ENCODE measurements at places on chromosomes 1 and 21. TPM values are rescaled to one million over a fixed set of nuclear protein-coding genes. Genes with fewer than 3 reads are reported as not detected.

- H3K27ac ChIP-seq: no peak overlapping the region
- H3K4me1 ChIP-seq: peaks cover 42% of the 10 kb centered on the region
- no peak for DNase-seq
- H3K36me3 ChIP-seq: no peaks in the 10 kb centered on the region
- no peaks in the 10 kb centered on the region for H3K27me3 ChIP-seq
These were observed 3.4 kb downstream of the CAPN9 start for GRCh38 chr1:230750576-230750975.

- no peaks in the 10 kb centered on the region for H3K27me3 ChIP-seq
- H3K4me1 ChIP-seq: peaks cover 2% of the 10 kb centered on the region
- H3K4me3 ChIP-seq: no peak overlapping the region
- H3K27ac ChIP-seq: no peak overlapping the region
- no peak for DNase-seq
- no peaks in the 10 kb centered on the region for H3K36me3 ChIP-seq
These were observed 23.7 kb upstream of the BCL10 start for GRCh38 chr1:85300140-85300539.

GRCh38 chr21:42833439-42833815 lies 45.9 kb downstream of the WDR4 start:
- peak; percentile 61 for DNase-seq
- no peaks in the 10 kb centered on the region for H3K36me3 ChIP-seq
- H3K27ac ChIP-seq: no peak overlapping the region
- no peak overlapping the region for H3K4me3 ChIP-seq
- H3K4me1 ChIP-seq: peaks cover 6% of the 10 kb centered on the region
- H3K27me3 ChIP-seq: peaks cover 3% of the 10 kb centered on the region

- H3K36me3 ChIP-seq: no peaks in the 10 kb centered on the region
- no peak overlapping the region for H3K27ac ChIP-seq
- H3K4me1 ChIP-seq: no peaks in the 10 kb centered on the region
These were observed 1160.8 kb upstream of the ADGRL2 start for GRCh38 chr1:80639777-80640533.

- no peak overlapping the region for H3K27ac ChIP-seq
- H3K4me1 ChIP-seq: no peaks in the 10 kb centered on the region
- no peaks in the 10 kb centered on the region for H3K36me3 ChIP-seq
- no peak overlapping the region for H3K4me3 ChIP-seq
These were observed 60.3 kb downstream of the LMO4 start for GRCh38 chr1:87389011-87389410.

GRCh38 chr1:182617734-182618351 lies 13.7 kb upstream of the RGS16 start:
- no peak overlapping the region for H3K27ac ChIP-seq
- no peak overlapping the region for H3K4me3 ChIP-seq
- H3K4me1 ChIP-seq: peaks cover 37% of the 10 kb centered on the region
- DNase-seq: no peak
- H3K27me3 ChIP-seq: no peaks in the 10 kb centered on the region

- no peak overlapping the region for H3K27ac ChIP-seq
- H3K4me1 ChIP-seq: no peaks in the 10 kb centered on the region
- no peaks in the 10 kb centered on the region for H3K36me3 ChIP-seq
These were observed 1.8 kb upstream of the TFF2 start for GRCh38 chr21:42352441-42353095.

DNA sequence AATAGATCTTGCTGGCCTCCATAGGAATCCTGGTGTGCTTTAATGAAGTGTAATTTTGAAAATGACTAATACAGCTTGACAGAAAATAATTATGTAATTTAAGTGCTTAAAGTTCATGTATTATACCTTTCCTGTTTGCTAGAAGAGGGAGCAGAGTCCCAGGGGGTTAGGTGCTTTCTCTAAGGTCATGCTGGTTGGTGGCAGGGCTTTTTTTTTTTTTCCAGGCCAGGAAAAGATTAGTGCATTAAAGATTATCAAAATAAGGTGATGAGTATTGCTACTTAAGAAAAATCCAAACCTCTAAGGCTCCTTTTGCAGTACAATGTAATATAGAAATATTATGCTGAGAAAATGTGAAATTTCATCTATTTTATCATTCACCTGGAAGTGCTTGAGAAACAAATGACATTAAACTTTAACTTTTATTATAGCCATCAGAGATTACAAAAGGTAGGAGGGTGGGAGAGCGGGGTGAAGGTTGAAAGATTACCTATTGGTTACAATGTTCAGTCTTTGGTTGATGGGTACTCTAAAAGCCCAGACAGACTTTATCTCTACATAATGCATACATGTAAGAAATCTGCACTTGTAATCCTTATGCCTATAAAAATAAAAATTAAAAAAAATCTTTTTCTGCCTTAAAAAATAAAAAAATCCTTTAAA lies 110.8 kb downstream of the RABGAP1L start:
- no peaks in the 10 kb centered on the region for H3K4me1 ChIP-seq
- no peaks in the 10 kb centered on the region for H3K36me3 ChIP-seq
- no peak overlapping the region for H3K27ac ChIP-seq
- no peaks in the 10 kb centered on the region for H3K27me3 ChIP-seq

DNA sequence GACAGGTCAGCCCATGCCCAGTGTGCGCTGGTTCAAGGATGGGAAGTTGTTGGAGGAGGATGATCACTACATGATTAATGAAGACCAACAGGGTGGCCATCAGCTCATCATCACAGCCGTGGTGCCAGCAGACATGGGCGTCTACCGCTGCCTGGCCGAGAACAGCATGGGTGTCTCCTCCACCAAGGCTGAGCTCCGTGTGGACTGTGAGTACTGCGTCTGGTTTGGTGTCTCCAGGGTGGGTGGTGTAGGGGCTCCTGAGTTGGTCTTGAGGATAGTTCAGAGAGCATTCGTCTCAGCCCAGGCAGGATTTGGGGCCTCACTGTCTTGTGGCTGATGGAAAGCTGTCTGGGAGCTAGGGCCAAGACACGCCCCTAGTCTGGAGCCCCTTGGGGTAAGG lies 83.2 kb downstream of the TRIM11 start:
- no peaks in the 10 kb centered on the region for H3K27me3 ChIP-seq
- no peak overlapping the region for H3K4me3 ChIP-seq
- H3K27ac ChIP-seq: no peak overlapping the region

DNA sequence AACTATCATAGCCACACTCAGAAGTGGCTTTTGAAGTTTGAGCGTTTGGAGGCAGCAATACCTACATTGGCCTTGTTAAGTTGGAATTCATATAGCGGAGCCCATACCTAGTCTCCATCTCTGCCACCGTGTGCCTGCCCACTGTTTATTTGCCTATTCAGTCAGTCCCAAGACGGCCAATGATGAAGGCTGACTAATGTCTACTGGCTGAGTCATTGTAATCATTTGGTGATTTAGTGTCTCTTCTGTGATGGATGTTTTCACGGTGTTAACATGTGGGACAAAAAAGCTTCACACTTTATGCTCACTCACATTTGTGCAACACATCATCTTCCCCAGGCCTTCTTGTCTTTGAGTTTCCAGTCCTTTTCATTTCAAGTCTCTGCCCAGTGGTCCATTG lies 92.6 kb upstream of the PBX1 start:
- H3K36me3 ChIP-seq: no peaks in the 10 kb centered on the region
- H3K27ac ChIP-seq: no peak overlapping the region
- H3K4me1 ChIP-seq: no peaks in the 10 kb centered on the region
- no peak for DNase-seq
- H3K27me3 ChIP-seq: no peaks in the 10 kb centered on the region

GRCh38 chr1:143643148-143643885 lies 328.5 kb downstream of the FAM72C start:
- H3K36me3 ChIP-seq: no peaks in the 10 kb centered on the region
- H3K27ac ChIP-seq: no peak overlapping the region
- no peak for DNase-seq
- no peaks in the 10 kb centered on the region for H3K4me1 ChIP-seq
- no peaks in the 10 kb centered on the region for H3K27me3 ChIP-seq
- no peak overlapping the region for H3K4me3 ChIP-seq

- no peak overlapping the region for H3K27ac ChIP-seq
- no peaks in the 10 kb centered on the region for H3K36me3 ChIP-seq
- no peak for DNase-seq
- no peaks in the 10 kb centered on the region for H3K4me1 ChIP-seq
These were observed 44.8 kb upstream of the ATP2B4 start for GRCh38 chr1:203581841-203582240.

DNA sequence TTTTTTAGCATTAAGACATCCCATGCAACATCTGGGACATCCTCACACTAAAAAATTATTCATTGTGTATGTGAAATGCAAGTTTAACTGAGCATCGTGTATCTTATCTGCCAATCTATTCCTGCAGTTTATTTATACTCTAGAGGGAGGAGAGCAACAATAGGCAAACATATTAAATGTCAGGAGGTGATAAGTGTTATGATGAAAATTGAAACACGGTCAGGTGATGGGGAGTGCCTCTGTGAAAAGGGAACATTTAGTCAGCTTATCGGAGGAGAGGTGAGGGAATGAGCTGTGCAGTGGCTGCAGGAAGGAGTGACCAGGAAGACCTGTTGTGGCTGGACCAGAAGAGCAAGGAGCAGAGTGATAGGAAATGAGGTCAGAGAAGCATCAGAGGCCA lies 775 bp upstream of the EFCAB14 start:
- DNase-seq: no peak
- peak overlapping the region; percentile 75 for H3K4me3 ChIP-seq
- H3K27ac ChIP-seq: no peak overlapping the region

GRCh38 chr1:61334718-61335589 lies 252.6 kb downstream of the NFIA start:
- no peak overlapping the region for H3K4me3 ChIP-seq
- H3K36me3 ChIP-seq: no peaks in the 10 kb centered on the region
- no peak overlapping the region for H3K27ac ChIP-seq

GRCh38 chr1:174058624-174059023 lies 36.5 kb upstream of the RC3H1 start:
- no peaks in the 10 kb centered on the region for H3K27me3 ChIP-seq
- H3K4me3 ChIP-seq: no peak overlapping the region
- H3K36me3 ChIP-seq: no peaks in the 10 kb centered on the region
- H3K4me1 ChIP-seq: no peaks in the 10 kb centered on the region
- H3K27ac ChIP-seq: no peak overlapping the region

DNA sequence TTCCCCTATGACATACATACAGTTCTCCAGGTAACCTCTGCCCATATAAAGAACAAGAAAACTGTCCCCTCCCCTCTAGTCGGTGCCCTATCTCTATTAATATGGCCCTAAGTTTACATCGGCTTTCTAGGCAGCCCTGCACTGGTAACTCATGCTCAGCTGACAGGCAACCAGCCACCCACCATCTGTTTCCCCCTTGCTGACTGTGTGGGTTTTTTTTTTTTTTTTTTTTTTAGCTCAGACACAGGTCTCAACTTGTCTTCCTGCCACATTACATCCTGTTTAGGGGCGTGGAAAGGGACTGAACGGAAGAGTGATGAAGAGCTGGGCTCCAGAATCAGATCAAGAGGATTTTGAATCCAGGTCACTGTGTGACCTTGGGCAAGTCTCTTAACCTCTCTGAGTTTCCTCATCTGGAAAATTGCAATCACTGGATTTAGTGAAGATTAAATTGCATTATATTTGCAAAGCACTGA lies 14.0 kb downstream of the LAPTM5 start:
- no peak overlapping the region for H3K4me3 ChIP-seq
- H3K27me3 ChIP-seq: no peaks in the 10 kb centered on the region
- no peaks in the 10 kb centered on the region for H3K36me3 ChIP-seq
- H3K4me1 ChIP-seq: peaks cover 13% of the 10 kb centered on the region
- DNase-seq: no peak

DNA sequence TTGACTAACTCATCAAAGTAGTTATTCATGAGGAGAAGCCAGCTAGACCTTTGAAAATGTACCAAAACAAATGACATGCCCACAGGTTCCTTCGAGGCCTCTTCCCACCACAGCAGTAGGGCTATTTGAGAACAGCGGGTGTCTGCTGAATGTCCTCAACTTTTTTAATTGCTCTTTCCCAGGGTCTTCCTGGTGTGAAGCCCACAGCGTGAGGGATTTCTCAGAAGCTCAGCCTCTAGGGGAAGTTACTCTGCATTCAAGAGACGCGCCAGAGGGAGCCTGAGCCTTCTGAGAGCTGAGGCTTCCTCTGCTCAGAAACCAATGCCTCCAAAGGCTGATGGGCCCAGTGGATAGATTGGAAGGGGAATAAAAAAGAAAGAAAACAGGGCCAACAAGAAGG lies 153.6 kb downstream of the OLFM3 start:
- no peak overlapping the region for H3K4me3 ChIP-seq
- no peaks in the 10 kb centered on the region for H3K36me3 ChIP-seq
- H3K27me3 ChIP-seq: no peaks in the 10 kb centered on the region
- DNase-seq: peak; percentile 48

- H3K36me3 ChIP-seq: no peaks in the 10 kb centered on the region
- no peak overlapping the region for H3K27ac ChIP-seq
- H3K27me3 ChIP-seq: no peaks in the 10 kb centered on the region
- H3K4me1 ChIP-seq: no peaks in the 10 kb centered on the region
These were observed 708 bp upstream of the ZNF362 start for GRCh38 chr1:33255347-33256220.

The HFM1 gene
- total RNA-seq: 0.99 TPM

The DONSON gene
- 32.5 TPM for total RNA-seq

The ZC3H12A gene
- 7.4 TPM for total RNA-seq

The PAQR6 gene
- total RNA-seq: 7.1 TPM

The RNF19B gene
- 10.4 TPM for total RNA-seq

The EPS8L3 gene
- total RNA-seq: not detected

The SPRR2E gene
- total RNA-seq: not detected

The AADACL3 gene
- total RNA-seq: 2.3 TPM

The CRNN gene
- total RNA-seq: not detected

The TINAGL1 gene
- 11.2 TPM for total RNA-seq

The MAP3K6 gene
- total RNA-seq: 11.2 TPM

The ZNF669 gene
- total RNA-seq: 20.3 TPM
